Activated naive CD8-positive, alpha-beta T cell treated with anti-CD3 and anti-CD28 coated beads for 36 hours (primary cell): ENCODE measurements at places on chromosomes 5 and 9. TPM values are rescaled to one million over a fixed set of nuclear protein-coding genes. Genes with fewer than 3 reads are reported as not detected.

OCLN gene
- 0.43 TPM for total RNA-seq

PHF24 gene
- 0.23 TPM for total RNA-seq

DNA sequence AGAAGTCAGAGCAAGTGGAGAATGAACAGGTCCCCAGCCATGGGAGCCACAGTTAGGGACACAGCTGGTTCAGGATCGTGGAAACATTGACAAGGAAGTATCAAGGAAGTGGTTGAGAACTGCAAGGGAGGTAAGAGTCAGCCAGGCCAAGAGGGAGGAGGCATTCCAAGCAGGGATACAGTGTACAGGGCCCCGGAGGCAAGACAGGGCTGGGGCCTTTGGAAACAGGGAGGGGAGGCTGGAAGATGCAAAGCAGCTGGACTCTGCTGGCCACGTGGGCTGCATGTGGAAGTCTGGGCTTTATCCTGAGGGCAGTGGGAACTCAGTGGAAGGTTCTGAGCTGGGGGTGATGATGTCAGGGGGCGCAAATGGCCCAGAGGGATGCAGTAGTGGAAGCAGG, 14.2 kb downstream of the CCDC180 start:
- H3K4me3 ChIP-seq = no peak overlapping the region
- no peaks in the 10 kb centered on the region for H3K27me3 ChIP-seq
- no peak overlapping the region for H3K27ac ChIP-seq
- no peak for DNase-seq
- peaks cover 8% of the 10 kb centered on the region for H3K36me3 ChIP-seq

- H3K36me3 ChIP-seq = no peaks in the 10 kb centered on the region
- H3K27ac ChIP-seq = no peak overlapping the region
- no peak for DNase-seq
- no peaks in the 10 kb centered on the region for H3K4me1 ChIP-seq
- no peak overlapping the region for H3K4me3 ChIP-seq
Observed at GRCh38 chr5:116681334-116682013, 106.9 kb upstream of the SEMA6A start.

TEX10 gene
- 37.0 TPM for total RNA-seq

DNA sequence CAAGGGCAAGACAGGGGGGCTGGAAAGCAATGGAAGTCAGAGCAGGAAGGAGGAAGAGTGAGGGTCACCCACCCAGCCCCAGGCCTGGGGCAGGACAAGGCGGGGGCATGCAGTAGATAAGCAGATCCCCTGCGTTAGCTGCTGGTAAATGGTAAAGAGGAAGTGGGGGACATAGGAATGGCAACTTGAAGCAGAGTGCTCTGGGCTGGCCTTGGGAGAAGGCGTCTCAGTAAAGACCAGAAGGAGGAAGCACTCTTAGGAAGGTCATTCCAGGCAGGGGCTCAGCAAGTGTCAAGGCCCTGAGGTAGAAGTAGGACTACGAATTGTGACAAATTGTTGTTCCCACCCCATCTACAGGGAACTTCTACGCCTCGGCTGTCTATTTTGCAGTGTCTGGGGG, 15.1 kb downstream of the TCOF1 start:
- no peak for DNase-seq
- H3K27me3 ChIP-seq = no peaks in the 10 kb centered on the region
- no peak overlapping the region for H3K27ac ChIP-seq
- no peaks in the 10 kb centered on the region for H3K4me1 ChIP-seq
